ENCODE measurements at places on chromosomes 2 and 18.

DNA sequence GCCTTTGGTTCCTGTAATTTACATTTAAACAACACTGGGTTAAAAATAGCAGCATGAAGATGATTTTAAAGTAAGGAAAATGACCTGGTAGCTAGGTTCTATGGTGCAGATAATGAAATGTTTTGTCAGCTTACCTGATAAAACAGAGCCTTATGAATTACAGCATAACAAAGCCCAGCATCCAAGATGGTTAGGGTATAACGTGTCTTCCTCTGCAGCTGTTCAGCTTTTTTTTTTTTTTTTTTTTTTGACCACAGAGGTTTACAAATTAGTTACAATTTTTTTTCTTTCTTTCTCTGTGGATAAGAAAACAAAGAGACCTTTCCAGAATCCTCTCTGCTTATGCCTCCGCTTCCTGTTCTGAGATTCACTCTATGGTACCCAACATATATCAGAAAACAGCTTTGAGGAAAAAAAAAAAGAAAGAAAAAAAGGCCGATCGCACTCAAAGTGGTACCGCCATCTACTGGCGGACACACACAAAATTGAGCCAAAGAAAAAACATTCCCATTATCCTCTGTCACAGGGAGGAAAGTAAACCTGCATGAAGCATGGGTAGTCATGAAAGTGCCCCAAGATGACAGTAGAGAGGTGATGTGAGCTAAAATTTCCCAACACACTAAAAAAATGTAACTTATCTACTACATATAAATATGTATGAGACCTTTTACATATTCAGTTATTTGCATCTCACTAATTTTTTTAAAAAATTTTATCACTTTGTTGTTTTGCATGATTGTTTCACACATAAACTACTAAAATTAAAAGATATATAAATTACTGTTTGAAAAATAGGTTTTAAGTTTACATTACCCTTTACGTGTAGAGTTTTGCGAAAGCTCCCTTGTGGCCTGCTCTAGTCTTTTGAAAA, at the start of gene SCN3A:
Gene SCN3A, minus strand, starts transcription at position 362 of the 871 bp plus-strand sequence. CDS start 27,656 bp downstream, outside the sequence.
- peak; percentile 61 for DNase-seq

DNA sequence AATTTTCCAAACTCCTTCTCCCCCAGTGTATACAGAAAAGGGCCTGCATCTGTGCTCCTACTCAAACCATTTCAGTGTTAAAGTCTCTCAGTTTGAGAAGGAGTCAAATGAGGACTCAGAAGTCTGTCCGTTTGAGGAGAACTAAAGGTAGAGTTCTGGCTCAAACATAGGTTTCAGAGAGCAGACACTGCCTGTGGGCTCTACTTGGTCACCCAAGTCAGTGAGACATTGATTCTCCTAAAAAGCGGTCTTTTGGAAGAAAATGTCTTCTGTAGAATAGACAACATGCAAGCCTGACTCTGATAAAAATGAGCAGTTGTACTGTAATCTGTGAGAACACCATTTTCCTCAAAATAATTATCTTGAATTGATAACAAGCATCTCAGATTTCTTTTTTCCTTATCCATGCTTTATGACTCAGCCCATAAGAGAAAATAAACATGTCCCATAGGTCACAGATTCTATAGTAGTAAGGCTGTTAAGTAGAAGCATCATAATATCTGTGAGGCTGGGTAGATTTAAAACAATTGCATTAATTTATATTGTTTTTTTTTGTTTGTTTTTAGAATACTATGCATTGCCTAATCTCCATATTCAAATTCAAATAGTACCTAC, 82.8 kb downstream of the ASXL3 start:
- DNase-seq: no peak

DNA sequence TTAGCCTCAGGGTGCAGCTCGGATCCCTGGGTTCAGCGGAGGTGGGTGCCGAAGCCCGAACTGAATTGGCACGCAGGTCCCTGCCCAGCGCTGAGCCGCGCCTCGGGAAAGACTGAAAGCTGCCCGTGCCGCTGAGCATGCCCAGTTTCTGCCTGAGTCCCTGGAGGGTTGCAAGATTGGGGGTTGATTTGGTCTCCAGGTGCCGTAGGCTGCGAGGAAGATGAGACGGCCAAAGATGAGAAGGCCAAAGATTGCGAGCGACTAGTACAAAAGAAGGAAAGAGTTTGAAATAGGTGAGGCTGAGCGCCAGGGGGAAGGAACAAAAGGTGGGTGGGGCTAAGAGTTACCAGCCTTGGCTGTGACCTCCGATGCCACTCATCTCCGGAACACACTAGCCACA, 852 bp upstream of the KCNH7 start:
- DNase-seq: no peak

DNA sequence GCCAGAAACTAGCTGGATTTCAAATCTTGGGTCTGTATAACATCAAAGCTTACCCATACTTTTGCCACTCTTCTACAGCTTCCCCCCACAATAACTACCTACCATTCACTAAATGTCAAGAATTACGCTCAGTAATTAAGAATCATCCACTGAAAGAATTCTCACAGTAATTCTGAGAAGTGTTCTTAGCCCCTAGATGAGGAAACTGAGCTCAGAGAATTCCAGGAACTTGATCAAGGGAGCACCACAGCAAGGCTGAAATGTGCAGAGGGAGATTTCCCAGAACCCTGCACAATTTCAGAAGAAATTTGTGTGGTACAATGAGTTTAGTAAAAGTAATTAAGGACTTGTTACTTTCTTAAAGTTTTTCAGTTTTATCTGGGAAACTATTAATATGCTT, 194.5 kb upstream of the STK17B start:
- no peak for DNase-seq

GRCh38 chr18:51617167-51617566, 419.7 kb upstream of the MEX3C start:
- peak; percentile 42 for DNase-seq

- DNase-seq: no peak
Measured at GRCh38 chr2:218566296-218566695, 1.9 kb downstream of the USP37 start.

Data from cardiac fibroblast (primary cell).